Large intestine (tissue), 12 donors: ENCODE measurements at places on chromosomes 5 and 9. TPM values are rescaled to one million over a fixed set of nuclear protein-coding genes. Genes with fewer than 3 reads are reported as not detected.

The SPRY4 gene
- polyA plus RNA-seq = 41.7 TPM

GRCh38 chr9:108139900-108140299, 650.3 kb upstream of the KLF4 start:
- no peak for DNase-seq

GRCh38 chr9:96020792-96021550, 145.5 kb downstream of the ERCC6L2 start:
- no peak for DNase-seq

- DNase-seq = no peak
Measured at GRCh38 chr5:134957920-134958608, 9.6 kb upstream of the CATSPER3 start.

- DNase-seq = no peak
Measured at GRCh38 chr9:81083854-81084512, 605.4 kb downstream of the TLE1 start.

DNA sequence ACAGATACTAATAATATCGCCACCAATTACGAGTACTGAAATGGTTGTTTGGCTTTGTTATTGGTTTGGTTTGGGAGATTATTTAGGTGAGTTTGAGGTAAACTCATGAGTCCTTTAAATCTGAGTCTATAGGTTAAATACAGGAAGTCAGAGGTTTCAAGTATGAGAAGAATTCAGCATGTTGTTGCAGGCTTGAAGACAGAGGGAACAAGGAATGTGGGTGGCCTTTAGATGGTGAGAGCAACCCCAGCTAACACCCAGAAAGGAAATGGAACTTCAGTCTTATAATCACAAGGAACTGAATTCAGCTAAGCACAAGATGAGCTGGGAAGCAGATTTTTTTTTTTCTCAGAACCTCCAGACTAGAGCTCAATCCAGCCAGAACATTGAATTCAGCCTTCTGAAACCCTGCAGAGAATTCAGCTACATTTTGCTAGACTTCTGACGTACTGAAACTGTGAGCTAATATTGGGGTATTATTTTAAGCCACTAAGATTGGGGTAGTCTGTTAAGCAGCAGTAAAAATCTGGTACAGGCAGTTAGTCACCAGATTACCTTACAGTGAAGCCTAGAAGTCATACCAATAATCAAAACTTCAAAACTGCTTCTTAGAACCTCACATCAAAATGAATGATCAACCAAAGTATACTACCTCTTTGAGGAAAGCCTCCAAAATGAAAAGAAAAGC, 216.0 kb upstream of the PUM3 start:
- no peak for DNase-seq

- no peak for DNase-seq
Measured at GRCh38 chr9:114000671-114001409, 77.3 kb downstream of the AMBP start.

The NMUR2 gene
- polyA plus RNA-seq = 0.75 TPM

DNA sequence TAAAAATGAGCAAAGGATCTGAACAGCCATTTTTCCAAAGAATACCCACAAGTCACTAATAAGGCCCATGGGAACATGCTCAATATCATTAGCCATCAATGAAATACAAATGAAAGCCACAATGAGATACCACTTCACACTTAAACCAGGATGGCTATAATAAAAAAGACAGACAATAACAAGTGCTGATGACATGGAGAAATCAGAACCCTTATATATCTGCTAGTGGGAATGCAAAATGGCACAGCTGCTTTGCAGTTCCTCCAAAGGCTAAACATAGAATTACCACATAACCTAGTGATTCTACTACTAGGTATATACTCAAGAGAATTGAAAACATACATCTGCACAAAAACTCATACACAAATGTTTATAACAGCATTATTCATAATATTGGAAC, 83.7 kb downstream of the HOMER1 start:
- no peak for DNase-seq

GRCh38 chr5:107363768-107364167, 307.0 kb downstream of the EFNA5 start:
- DNase-seq = no peak

DNA sequence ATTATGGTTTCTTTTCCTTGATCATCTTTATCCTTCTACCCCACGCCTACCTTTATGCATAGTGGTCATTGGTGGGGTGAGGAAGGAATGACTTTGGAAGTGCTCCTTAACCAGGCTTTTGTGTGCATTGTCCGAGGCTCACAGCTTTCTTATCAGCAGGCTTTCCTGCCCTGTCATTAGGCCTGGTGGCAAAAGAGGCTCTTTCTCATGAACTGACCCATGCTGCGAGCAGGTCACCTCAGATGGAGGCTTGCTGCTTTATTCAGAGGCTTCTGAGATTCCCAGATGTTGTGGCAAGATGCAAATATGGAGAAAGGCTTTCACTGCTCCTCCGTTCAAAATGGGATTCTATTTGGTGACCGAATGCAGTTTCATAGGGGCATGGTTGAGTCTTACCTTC, 57.4 kb upstream of the DMRTA1 start:
- DNase-seq = no peak

The FCN2 gene
- 0.04 TPM for polyA plus RNA-seq

DNA sequence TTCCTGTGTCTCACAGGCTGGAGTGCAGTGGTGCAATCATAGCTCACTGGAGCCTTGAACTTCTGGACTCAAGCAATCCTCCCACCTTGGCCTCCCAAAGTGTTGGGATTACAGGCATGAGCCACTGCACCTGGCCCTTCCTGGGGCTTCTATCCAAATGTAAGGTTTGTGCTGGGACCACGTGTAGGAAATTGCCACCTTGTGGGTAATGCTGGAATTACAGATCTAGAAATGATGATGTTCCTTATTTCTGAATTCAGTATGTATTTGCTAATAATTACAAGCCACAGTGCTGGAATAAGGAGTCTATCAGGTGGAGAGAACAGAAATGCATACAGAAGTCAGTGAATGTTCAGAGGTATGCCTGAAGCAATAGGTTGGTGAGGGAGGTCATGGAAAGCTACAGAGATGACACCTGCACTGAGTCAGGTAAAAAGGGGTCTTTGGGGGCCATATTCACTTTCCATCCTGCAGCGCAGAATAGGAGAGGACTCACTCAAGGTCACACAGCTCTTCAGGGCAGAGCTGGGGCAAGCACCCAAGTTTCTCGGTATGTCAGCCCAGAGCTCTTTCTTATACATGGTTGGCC, 8.8 kb upstream of the IGFBPL1 start:
- no peak for DNase-seq

The CDC14B gene
- polyA plus RNA-seq = 18.7 TPM

The PCDHA7 gene
- 0.31 TPM for polyA plus RNA-seq

The POU4F3 gene
- not detected for polyA plus RNA-seq

- no peak for DNase-seq
Measured at GRCh38 chr9:22160221-22160620, 151.1 kb upstream of the CDKN2B start.

- DNase-seq = no peak
Measured at GRCh38 chr5:31415009-31415923, 116.6 kb downstream of the DROSHA start.

The LAMC3 gene
- 0.66 TPM for polyA plus RNA-seq

DNA sequence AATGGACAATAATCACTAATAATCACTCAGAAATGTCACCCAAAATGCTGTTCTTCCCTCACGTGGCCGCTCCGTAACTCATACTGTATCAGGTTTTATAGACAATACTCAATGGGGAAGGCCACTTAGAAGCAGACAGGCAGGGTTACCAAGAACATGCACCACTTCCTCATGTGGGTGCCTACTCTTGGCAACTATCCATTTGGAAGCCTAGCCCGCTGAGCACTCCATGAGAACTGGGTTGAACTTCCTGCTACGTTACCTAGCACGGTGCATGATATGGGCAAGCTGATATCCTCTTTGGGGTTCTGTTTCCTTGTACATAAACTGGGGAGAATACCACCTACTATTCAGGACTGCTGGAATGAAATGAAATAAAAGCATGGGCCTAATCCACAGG, 14.3 kb downstream of the DAP start:
- no peak for DNase-seq

DNA sequence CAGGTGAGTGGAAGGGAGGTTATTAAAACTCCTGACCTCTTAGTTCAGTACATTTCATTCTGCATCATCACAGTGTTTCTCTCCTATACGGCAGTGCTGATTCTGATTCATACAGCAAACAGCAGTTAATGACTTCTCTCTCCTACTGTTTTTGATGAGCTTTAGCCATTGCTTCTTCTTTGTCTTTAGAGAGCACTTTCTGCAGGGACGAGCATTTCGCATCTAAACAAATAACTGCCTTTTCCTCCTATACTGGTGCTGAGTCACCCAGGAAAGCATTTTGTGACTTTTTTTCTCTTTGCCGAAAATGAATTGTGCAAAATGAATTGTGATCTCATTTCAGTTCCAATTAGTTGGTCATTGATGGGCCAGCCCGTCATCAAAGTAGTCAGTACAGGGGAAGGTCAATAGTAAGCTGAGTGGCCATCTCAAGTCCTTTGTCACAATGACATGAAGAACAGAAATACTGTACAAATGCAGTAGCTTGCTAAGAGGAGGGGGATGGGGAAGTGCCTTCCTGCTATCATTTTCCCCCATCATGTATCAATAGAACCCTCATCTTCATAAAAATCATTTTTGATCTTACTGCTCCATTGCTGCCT, 98.5 kb downstream of the INSYN2B start:
- DNase-seq = no peak

GRCh38 chr9:115680231-115680630, 473.4 kb upstream of the PAPPA start:
- no peak for DNase-seq

DNA sequence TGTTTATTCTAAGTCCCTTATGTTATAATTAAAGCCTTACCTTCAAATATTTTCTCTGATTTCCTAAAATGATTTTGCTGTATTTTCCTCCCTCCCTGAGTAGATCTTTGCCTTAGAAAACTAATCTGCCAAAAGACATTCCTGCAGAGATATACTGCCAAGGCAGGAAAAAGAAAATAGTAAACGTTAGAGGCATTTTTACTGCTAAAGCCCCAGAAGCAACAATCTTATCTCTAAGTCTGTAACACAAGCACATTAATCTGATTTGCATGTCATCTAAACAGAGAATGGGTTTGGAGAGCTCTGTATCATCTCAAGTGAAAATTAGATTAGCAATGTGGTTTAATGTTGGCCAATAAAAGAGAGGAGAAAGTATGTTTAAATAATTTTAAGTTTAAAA, 847.7 kb downstream of the MAT2B start:
- no peak for DNase-seq

DNA sequence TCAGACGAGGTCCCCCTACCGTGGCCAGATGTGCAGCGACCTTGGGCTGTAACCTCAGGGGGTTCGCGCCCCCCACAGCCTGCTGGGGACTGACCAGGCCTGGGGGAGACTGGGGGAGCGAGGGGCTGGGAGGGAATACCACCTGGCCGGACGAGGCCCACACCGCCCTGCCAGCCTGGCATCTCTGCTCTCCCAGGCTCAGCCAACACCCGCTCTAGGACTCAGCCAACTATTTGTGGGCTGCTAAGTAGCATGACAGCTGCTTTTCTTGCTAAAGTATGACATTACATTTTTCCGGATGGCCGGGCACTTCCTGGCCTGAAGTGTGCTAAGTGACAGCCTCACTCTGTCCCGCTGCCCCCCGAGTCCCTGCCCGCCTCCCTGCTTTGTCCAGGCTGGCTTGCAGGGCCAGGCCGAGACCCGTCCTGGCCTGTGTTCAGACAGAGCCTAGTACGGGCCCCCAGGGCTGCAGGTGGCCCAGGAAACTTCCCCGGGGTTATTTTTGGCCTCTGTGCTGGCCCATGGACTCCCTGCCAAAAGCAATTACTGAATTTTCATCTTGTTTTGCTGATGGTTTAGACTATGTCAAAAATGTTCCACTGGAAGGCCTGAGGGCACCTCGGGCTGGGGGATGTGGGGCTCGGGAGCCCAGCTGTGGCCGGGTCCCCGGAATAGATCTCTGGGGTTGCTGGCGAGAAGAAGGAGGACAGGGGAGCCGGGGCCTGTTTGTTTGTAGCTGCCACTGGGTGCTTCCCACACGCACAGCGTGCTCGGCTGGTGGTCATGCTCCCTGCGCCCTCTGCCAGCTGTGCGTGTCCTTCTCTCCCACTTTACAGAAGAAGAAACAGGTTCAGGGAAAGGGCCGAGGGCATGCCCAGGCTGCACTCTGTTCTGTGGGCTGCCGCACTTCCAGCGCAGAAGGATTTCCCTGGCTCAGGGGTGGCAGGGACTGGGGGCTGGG, 13.4 kb upstream of the SLC2A6 start:
- DNase-seq = no peak
